NCI-H446 treated with DMSO at 0.1 percent for 48 hours (cell line): ENCODE measurements at places on chromosomes 2 and 18.

- DNase-seq = no peak
Measured at GRCh38 chr2:134308474-134309385, 54.9 kb downstream of the MGAT5 start.

DNA sequence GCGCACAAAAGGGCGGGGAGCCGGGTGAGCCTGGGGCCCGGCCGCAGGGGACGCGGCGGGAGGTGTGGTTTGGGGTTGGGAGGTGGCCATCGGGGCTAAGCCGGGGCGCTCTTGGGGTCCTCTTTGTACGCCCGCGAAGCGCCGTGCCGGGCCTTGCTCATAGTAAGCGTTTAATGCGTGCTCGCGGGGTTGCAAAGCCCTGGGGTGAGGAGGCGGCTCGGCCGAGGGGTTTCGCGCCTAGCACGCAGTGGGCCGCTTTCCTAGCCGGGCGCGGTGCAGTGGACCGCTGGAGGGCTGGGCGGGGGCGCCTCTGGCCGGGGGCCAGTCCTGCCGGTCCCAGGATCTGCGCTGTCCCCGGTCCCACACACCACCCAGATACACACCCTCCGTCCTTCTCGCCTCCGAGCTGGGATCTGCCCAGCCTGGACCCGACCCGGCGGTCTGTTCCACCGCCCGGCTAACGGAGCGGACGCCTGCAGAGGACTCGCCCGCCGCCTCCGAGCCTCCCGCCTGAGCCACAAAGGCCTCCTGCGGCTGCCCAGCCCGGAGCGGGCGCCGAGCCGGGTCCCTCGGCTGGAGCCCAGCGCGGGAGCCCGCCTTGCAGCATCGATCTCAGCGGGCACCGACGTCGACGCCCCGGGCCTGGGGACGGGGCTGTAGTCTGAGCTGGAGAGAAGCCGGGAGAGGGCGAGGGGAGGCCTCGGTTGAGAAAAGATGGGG, 564 bp downstream of the DPYSL5 start:
- no peak for DNase-seq

DNA sequence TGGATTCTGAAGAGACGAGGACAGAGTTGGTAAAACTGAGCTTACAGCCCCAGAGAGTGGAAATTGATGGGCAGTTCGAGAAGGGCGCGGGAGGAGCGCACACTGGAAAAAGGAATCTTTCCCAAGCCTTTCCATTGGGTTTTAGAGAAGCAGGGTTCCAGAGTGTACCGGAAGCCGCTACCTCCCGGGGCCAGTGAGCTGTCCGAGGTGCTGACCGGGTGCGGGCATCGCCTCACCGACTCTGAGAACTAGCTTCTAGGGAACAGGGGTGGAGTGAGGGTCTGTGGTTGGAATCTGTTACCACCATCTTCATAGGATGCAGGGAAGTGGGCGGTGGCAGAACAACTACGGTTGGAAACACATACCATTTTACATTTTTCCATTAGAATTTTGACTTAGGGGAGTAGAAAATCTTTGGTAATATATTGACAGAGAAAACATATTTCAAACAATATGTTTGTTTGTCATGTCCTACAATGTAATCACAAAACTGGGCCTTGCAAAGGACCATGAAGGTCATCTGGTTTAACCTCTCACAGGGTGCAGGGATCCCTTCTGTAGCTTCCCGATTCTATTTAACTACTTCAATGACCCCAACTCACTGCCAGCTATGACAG, 724 bp downstream of the NMS start:
- DNase-seq = no peak

GRCh38 chr2:69086466-69086865, 73.5 kb downstream of the ANTXR1 start:
- DNase-seq = peak; percentile 65

GRCh38 chr2:166337932-166338331, 37.8 kb downstream of the SCN9A start:
- DNase-seq = no peak

DNA sequence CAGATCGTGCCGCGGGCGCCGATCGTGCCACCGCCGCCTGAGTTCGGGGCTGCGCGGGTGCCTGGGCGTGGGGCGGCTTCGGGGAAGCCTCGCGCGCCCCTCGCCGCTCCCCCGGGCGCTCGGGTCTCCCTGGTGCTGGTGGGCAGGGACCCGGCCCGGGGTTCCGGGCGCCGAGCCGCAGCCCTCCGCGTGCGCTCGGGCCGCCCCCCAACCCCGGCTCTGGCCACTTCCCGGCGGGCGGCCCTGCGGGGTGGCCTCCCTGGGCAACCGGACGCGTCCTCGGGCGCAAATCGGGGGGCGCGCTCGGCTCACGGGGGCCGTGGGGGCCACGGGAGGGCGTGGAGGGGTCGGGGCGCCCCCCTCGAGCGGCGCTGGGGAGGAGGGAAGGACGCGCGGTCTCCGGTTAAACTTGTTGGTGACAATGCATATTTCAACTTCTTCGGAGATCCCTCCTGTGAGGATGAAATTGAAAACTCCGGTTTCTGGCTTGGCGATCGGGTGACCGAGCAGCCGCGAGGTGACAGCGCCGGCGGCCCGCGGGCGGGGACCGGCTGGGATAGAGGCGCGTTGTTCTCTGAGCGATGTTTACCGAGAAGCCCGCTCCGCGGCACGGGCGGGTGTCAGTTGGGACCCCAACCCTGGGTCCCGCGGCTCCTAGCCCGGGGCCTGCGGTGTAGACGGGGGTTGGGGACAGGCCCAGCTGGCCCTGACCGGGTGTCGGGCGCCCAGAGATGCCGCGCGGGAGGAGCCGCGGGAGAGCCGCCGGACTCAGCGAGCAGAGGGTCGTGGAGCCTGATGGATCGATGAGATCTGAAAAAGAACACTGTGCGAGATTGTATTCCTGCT, 676 bp downstream of the SH3BP4 start:
- DNase-seq = no peak

DNA sequence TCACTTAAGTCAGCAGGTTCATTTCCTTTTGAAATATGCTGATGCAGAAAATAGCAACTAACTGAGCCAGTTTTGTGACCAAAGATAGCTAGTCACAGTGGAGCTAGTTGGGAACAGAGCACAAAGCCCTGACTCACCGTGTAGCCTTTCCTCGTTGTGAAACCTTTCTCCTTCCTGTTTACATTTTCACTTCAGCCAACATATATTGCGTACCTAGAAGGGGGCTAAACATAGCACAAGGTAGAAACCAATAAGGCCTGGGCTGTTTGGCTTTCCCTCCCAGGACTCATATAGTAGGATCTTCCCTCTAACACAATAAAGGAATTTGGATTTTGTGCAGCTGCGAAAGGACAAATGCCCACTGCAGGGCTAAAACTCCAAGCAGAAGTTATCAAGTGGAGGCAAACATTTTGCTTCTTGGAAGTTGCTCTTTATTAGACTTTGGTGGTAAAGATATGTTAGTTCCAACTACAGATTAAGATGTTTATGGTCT, 24.5 kb upstream of the LPIN2 start:
- no peak for DNase-seq

DNA sequence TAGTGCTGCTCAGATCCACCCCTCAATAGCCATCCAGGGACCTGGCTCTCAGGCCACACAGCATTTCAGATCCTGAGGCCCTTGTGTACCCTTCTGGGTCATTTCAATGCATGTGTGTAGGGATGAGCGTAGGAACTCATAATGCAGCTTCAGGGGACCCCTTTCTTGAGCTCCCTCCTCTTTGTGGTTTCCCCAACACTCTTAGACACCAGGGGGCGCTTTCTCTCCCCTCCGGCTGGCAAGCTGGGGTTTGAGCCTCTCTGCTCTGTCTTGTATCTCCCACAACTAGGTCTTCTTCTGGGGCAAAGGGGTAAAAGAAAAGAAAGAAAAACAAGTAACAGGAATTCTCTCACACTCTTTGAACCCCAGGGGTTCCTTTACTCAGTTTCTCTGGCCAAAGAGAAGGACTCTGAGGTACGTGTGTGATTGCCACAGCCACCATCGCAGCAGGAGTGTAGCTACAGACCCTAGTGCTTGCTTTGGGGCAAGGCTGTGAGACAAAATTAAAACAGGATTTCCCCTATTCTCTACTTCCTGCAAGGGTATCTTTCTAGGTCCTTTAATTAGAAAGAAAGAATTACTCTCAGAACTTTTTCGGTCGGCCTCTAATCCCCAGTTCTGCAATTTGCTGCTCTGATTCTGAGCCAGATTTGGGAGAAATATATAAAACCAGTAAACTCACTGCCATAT, 38.0 kb downstream of the CABYR start:
- DNase-seq = no peak

DNA sequence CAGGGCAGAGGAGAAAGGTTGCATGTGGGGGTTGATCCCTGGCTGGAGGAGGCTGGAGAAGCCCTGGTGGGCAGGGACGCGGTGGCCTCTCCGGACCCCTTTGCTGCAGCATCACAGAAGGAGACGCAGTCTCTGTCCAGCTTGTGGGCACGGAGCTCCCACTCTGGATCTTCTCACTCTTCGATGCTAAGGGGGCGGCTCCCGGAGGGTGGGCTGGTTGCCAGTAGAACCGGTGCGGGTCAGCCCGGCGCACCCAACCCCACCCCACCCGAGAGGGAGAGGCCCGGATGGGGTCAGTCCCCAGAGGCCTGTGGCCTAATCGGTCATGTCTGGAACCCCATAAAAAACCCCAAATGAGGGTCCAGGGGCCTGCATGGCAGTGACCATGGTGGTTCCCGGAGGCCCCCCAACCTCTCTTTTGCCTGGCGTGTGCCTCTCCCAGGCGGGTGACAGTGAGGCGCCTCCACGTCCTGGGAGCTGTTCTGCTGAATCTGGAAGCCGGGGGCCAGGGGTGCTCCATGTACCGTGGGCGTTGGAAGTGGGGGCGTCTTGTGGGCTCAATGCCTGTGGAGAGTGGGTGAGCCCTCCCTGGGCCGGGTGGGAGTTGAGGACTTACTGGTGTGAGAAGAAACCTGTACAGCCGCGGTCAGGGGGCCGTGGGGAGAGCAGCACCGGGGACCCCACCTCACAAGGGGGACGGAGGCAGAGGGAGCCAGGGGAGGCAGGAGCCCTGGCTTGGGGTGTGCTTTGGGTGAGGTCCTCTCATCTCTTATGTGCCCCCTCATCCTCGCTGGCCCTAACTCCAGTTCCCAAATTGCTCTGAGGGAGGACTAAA, 79.6 kb downstream of the RTP5 start:
- no peak for DNase-seq

DNA sequence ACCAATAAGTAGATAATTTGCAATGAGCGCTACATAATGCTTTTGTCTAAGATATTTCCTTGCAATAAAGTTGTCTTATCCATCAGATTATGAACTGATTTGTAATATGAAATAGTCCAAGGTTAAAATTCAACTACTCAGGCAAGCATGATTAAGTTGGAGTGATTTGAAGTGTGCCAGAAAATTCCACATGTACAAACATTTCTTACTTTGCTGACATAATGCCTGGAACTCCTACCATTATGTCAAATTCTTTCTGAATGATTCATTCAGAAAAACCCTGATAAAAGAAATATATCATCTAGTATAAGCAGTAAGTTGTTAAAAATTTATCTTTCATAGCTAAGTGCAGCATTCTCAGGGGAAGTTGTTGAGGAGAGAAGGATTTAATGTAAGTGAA, 87.3 kb downstream of the CBLN2 start:
- no peak for DNase-seq

- no peak for DNase-seq
Measured at GRCh38 chr2:138323382-138324067, 178.0 kb upstream of the SPOPL start.

DNA sequence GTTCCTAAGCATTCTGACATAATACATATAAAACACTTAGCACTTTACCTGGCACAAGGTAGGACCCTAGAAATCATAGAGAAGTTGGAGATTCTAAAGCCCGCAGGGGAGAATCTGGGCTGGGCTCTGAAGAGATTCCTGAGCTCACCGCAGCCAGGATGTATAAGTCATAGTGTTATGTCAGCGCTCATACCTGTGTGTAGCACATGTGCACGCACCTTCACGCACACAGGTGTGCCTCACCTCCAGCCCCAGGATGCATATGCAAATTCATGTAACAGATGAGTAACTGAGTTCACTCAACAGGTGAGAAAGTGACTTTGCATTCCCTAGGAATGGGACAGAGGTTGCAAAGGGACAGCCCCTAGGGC, 7.9 kb upstream of the SDC1 start:
- no peak for DNase-seq

DNA sequence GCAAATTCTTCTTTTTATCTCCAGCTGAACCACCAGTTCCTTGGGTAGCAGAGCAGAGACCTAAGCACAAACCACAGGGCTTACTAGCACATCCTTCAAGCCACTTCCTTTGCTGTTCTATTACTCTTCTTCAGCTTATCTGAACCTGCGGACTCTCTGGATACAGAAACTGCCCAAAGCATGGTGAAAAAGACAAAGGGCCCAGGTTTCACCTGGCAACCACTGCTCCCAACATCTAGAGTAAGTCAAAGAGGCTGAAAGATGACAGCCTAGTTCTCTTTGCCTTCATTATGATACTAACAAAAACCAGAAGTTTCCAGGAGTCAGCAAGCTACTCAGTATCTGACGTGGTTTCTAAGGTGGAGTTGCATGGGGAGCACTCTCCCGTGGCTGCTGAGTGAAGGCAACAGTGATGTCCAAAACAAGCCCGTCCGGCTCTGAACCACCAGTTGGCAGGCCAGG, 43.4 kb downstream of the KANSL3 start:
- DNase-seq = no peak

DNA sequence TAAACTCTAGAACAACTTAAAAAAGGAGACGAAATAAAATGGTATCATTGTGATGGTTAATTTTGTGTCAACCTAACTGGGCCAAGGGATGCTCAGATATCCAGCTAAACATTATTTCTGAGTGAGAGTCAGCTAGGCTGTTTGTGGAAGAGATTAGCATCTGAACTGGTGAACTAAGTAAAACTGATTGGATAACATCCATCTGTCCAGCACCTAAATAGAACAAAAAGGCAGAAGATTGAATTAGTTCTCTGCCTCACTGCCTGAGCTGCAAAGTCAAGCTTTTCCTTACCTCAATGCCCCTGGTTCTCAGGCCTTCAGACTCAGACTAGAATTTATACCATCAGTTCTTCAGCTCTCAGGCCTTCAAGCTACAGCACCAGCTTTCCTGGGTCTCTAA, 30.0 kb downstream of the PPP3R1 start:
- DNase-seq = no peak

DNA sequence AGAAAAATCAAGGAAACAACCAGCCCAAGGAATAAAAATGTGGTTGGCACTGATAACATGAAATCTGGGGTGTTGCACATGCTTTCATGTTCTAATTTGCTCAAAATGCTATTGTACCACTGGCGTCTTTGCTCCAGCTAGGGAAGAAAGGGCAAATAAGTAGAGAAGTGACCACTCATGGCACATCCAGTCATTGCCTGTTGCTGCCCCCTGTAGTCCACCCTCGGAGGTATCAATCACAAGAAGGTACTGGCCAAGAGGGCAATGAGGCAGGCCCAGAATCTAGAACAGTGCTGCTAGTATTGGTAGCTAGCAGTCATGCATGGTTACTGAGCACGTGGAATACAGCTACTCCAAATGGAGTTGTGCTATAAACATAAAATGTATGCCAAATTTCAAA, 213.4 kb downstream of the CDCA7 start:
- DNase-seq = peak; percentile 18

DNA sequence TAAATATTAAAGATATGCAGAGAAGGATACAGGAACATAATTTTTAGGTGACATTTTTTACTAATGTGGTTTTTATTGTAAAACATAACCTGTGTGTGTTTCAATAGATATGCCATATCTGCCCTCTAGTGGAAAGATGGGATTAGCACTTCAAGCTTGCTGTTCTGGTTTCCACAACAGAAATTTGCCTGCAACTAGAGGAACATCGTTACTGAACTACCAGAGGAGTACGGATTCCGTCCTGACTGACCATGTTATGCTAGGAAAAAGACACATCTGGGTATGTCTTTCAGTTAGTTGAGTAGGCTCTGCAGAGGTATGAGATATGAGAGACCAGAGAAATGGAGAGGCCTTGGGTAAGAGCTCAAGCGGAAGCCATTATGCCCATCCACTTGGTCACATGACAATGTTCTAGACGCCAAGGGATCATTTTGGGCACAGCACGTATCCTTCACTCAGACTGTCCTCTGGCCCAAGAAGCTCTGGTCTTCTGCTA, 104.9 kb downstream of the MBD2 start:
- DNase-seq = peak; percentile 57
